Stimulated activated CD4-positive, alpha-beta T cell treated with anti-CD3 and anti-CD28 coated beads, Interleukin-1b, Interleukin-23, amount 100 ng/mL, for 4 hours (primary cell): ENCODE measurements at places on chromosomes 7 and 10.

DNA sequence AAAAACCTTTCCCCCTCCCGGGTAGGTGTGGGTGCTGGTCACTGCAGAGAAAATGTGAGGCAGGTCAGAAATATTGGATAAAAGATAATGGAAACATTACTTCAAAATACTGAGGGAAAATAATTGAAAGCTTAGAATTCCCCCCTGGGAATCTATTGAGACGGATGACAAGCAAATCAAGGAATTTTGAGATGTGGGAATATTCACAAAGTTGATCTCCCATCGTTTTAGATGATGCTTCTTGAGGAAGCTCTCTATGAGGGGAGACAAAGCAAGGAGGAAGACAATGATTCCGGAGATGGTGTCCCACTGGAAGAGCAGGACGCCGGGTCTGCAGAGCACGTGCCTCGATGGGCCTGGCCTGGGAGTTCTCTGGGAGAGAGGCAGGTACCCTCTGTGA, 211.0 kb downstream of the WDR37 start:
- DNase-seq: no peak

GRCh38 chr10:84987039-84987438, 658.6 kb downstream of the CCSER2 start:
- DNase-seq: no peak

DNA sequence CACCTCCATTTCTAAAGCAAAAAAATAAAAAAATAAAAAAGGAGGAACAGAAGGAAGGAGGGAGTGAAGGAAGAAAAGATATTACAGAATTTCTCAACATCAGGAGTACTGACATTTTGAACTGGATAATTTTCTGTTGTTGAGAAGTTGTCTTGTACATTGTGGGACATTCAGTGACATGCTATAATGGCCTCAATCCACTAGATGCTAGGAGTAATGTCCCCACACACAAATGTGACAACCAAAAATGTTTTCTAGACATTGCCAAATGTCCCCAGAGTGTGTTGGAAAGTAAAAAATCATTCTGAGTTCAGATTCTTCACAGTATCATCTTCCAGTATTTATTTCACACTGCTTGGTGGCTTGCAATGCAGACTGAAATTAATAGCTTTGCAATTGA, 6.5 kb downstream of the ZNF438 start:
- no peak for DNase-seq

DNA sequence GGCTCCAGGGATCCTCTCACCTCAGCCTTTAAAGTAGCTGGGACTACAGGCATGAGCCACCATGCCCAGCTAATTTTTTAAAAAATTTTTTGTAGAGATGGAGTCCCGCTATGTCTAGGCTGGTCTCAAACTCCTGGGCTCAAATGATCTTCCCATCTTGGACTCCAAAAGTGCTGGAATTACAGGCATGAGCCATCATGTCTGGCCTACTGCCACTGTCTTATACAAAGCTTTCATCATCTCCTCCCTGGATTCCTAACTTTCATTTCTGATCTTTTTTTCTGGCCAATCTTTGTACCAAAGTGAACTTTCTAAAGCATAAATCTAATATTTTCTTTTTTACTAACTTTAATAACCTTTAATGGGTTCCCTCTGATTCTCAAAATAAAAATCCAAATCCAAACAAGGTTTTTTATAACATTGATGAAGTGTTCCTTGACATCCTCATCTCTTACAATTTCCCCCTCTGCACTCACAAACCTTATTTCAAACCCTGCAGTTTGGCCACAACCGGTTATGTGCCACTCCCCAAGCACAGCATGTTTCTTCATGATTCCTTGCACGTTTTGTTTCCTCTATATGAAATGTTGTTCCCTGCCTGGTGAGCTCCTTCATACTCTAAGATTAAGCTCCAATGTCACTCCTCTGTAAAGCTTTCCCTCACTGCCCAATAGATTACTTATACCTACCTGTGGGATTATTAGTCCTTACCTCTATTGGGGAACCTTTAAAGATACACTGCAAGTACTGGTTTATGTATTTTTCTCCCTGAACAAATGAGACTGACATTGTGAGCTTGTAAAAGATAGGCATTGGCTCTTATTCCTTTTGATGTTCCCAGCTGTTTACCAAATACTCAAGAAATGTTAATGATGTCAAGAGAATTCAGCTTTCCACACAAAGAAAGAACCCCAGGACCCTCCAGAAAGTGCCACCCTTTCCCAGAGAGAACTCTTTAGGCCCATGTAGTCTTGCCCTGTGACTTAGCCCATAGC, 101.7 kb downstream of the HOXA1 start:
- DNase-seq: no peak

DNA sequence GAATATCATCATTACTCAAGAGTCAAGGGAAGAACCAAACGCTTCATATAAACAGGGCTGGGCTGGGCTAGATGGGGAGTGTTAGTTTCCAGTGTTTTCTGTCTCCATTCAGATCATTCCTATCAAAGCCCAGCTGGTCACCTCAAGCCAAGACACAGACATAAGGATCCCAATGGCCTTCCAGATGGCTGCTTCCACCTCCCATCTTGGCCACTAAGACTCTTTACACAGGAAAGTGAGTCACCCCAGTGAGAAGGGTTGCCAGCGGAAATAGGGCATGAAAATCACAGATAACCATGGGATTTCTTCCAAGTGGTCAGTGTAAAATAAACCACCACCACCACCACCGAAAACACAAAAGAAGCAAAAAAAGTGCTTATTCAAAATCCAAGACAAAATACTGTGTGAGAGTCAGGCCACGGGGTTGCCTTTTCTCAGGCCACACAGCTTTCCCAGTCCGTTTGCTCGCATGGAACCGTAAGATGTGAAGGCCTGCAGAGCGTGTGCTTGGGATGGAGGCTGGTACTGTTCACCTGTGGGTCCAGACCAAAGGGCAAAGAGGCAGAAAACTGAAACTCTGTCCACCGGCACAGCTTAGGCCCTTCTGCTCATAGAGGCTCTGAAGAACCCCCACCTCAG, 5.6 kb downstream of the PRSS2 start:
- DNase-seq: no peak

DNA sequence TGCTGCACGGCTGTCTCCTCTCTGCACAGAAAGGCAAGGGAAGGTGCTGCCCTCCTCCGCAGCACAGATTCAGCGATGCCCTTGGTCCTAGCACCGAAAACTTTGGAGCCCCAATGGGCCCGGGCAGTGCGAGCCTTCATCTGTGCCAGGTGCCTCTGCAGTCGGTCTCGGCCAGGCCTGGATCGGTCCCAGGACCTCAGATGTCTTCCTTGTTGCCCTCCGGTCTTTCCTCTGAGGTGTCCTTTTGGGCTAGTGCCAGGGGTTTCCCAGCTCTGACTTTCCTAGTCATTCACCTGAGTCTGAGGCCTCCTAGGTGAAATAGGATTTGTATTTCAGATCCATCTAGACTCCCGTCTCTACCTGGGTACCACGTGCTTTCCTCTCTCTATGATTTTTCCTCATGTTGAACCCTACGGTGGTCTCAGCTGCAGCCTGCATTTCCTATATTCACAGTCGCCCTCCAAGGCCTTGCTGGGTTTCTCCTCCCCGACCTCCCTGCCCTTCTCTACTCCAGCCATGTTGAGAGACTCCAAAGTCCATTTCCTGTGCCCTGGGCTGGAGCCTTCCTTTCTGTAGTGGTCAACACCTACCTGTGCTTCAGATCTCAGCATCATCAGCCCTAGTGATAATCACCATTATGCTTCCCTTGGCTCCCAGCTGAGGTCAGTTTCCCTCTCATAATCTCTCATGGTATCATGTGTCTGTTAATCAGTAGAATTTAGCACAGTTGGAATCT, 92.0 kb upstream of the PRSS58 start:
- no peak for DNase-seq

DNA sequence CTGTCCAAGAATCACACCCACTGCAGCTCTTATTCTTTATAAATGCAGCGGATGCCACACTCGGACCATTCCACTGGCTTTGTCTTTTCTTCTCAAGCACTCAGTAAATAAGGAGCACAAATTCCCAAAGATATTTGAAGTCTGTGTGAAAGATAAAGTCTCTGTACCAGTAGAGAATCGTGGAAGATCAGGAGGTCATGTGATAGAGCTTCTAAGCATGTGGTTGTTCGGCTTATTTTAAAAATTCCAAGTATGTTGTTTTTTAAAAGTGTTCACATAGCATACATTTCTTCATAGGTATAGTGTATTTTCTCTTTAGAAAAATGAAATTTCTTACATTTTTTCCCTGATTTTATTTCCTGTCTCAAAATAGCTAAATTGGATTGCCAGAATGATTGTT, 75.8 kb downstream of the NOC3L start:
- DNase-seq: no peak

- DNase-seq: no peak
Observed at GRCh38 chr10:116255886-116256751, 16.9 kb downstream of the GFRA1 start.

DNA sequence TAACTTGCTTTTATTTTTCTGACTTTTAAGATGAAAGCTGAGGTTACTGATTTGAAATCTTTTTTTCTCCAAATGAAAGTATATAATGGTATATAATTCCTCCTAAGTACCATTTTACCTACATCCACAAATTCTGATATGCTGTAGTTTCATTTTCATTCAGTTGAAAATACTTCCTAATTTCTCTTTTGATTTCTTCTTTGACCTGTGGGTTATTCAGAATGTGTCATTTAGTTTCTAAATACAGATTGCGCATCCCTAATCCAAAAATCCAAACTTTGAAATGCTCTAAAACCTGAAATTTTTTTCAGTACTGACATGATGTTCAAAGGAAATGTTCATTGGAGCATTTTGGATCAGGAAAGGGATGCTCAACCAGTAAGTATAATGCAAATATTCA, 168.7 kb downstream of the CELF2 start:
- no peak for DNase-seq

DNA sequence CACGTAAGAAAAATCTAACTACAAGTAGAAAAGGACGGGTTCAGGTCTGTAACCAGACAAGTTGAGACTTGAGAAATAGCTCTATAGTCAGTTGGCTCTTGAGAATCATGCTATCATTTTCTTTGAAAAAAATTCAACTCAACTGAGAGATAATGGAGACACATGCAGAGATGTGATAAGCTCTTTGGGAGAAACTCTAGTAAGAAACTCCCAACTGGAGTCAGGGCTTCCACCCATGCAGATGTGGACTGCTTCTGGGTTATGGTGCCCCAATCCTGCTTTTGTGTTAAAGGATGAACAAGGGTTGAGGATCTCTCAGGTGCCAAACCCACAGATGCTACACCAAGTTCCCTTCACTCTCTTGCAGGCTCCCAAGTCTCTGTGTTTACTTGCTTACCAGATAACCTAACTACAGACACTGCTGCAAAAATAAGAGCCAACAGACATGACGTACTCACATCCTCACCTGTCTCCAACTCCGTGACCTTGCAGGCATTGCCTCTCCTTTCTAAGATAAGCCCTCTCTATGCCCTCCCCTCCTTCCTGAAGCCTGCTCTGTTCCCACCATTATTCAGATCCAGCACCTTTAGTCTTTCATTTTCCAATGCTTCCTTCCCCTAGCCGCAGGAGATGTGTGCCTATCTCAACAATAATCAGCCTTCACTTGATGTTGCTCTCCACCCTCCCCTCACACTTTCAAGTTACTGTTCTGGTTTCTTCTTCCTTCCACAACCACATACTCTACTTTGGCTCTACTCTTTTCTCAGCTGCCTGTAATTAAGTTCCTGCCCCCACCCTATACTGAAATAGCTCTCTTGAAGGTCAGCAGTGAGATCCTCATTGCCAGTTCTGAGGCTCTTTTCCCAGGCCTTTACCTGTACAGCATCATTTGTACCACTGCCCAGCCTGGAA, 130.0 kb downstream of the ICA1 start:
- DNase-seq: no peak

GRCh38 chr10:69574571-69574978, 1.4 kb upstream of the NEUROG3 start:
- DNase-seq: no peak

GRCh38 chr10:132588301-132589013, 50.9 kb downstream of the INPP5A start:
- DNase-seq: no peak

DNA sequence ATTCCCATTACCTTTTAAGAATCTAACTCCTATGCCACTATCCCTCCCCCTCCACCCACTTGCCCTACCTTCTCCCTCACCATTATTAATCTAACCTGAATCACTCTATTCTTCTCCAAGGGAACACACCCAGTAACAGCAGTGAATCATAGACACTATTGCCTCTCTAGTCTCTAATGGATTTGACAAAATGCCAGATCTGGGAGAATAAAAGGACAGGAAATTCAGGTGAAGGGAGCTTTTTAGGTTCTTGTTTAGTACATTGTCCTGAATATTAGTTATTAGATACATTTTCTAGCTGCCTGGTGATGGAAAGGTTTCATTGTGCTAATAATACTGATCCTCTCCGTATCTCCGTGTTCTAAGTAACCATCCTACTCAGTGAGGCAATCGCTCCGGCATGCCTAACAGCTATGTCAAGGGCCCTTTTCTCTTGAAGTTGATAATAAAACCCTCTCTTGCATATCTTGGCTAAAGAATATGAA, 4.1 kb upstream of the SFR1 start:
- DNase-seq: no peak

GRCh38 chr7:108330227-108330626, 126.0 kb downstream of the NRCAM start:
- no peak for DNase-seq

DNA sequence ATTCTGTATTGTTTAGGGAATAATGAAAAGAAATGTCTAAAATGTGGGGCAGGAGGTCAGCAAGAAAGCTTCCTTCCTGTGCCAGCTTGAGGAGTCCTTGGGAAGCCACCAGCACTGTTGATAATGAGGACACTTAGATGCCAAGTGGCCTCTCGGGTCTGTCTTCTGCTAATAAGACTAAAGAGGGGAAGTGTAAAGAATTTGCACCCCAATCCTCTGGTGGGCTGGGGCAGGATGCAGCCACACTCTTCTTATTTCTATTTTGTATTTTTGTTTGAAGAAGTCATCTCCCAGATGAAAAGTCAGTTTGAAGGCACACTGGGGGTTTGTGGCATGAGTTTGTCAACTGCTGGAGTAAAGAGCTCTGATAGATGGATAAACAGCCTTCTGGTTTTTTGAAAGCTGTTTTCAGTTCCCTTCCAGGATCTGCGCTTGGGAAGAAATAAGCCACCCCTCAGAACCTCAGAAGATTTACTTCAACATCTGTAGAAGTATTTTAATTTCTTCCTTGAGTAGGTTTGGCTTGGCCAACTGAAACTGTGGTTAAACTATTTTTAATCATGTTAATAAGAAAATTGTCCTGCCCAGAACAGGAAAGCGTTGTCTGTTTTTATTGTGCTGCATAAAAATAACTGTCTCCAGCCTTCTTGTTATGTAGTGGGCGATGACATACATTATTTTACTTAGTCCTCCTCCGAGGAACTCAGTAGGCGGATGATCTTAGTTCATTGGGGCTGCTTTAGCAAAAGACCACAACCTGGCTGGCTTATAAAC, 128.8 kb upstream of the GPR26 start:
- DNase-seq: no peak
